ENCODE measurements at places on chromosomes 12 and 14.

GRCh38 chr12:44385964-44386363 is 490.2 kb downstream of the NELL2 start:
- no peak for DNase-seq

DNA sequence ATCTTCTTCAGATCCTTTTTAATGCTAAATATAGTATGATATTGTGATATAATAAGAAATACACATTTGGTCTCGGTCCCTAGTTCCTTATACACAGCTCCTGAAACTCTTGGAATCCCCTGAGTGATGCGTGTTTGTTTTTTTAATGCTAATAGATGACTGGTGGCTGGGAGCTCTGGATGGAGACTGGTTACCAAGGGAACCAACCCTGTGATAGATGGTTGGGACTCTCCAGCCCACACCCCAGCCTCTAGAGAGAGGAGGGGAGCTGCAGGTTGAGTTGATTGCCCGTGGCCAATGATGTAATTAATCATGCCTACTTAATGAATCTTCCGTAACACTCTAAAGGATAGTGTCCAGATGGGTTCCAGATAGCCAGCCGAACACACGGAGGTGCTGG is 140.6 kb downstream of the FBXL14 start:
- DNase-seq, result no peak

DNA sequence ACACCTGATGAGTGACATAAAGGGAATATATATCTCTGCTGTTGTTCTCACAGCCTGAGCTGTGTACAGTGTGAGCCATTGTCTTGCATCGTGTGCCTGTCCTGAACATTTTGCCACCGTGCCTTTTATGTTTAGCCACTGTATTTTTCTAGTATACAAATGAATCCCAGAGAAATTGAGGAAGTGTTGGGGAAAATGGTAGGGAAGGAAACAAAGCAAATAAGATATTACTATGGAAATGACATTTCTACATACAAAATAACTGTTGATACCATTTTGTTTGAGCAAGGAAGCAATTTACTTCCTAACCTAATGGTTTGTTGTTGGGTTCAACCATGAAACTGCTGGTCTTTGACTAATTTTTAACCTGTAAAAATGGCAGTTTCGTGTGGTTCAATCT is 5.5 kb downstream of the PSMA6 start:
- DNase-seq, result no peak

- no peak for DNase-seq
Observed at GRCh38 chr14:91241863-91242262, 2.6 kb downstream of the GPR68 start.

GRCh38 chr12:56957229-56958052 is at the start of gene RDH16:
Gene RDH16, minus strand, starts transcription at chr12:56957608. Its CDS starts 146 bp downstream, at chr12:56957462.
- no peak for DNase-seq
